ENCODE measurements at places on chromosomes 5 and 9.
A peak's percentile ranks its signal among the peaks of the same experiment; 100 is the strongest.

- DNase-seq = no peak
These were observed 208.8 kb downstream of the ERCC6L2 start for GRCh38 chr9:96084331-96084734.

DNA sequence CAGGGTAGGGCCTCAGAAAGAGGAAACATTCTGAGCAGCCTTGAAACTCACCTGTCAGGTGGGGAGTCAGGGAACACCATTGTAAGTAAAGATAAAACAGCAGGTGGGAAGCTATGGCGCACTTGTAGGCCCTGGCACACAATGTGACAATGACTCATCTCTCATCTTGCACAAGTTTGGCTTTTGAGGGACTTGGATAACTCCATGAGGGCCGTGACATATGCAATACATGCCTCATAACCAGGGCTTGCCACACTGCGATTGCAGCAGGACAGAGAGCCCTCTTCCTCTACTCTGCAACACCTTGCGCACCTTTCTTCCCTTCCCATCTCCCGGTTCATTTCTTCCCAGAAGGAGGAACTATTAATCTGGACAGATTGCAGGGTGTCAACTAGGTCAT lies 144.9 kb downstream of the CEP120 start:
- DNase-seq = no peak

- peak; percentile 28 for DNase-seq
These were observed 55.3 kb downstream of the ERAP1 start for GRCh38 chr5:96752341-96753016.

DNA sequence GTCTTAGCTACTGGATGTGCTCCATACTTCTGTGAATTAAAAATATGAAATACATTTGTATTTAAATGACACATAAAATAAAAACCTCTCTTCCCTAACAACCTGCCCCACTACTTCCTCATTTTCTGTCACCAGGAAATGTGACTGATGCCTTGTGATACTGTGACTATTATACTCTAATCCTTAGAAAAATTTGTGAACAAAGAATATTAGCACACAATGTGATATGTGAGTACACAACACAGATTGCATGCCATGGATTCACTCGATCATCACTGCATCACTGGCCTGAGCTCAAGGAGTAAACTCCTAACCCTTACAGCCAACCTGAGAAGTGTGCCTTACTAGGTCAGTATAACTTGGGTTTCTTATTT lies 281.0 kb downstream of the EFNA5 start:
- DNase-seq = no peak

- no peak for DNase-seq
These were observed 107.4 kb upstream of the LARP1 start for GRCh38 chr5:154647761-154648145.

GRCh38 chr9:90867101-90867500 lies 65.5 kb downstream of the SYK start:
- no peak for DNase-seq

DNA sequence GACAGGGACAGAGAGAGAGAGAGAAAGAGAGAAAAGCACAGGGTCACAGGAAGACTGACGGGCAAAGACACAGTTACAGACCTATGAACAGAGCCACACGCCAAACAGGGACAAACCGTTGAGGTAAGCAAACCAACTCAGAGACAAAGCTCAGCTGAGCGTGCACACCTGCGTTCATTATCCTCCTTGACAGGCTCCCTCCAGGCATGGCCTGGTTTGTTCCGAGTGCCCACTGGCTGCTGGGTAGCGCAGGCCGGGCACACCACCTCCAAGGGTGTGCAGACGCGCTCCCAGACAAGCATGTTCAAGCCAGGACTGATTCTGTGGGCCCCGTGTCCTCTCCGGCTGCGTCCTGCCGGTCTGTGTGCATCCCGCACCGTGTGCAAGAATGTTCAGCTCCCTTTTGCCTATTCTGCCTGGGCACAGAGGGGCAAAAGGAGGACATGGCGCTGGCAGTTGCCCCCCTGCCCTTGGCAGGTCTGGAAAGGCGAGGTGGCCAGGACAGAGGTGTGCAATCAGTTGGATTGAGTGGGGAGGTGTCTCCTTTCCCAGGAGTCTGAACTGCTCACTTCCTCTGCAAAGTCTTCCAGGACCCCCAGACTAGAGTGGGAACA lies 467 bp upstream of the SMIM32 start:
- no peak for DNase-seq

GRCh38 chr9:63817622-63818518 lies 1467.1 kb downstream of the FOXD4L5 start:
- peak; percentile 44 for DNase-seq

Measured in stimulated activated CD8-positive, alpha-beta memory T cell treated with anti-CD3 and anti-CD28 coated beads, Interleukin-12 subunit alpha, Interleukin-12 subunit beta, amount 100 ng/mL, for 1 hour (primary cell).